ENCODE measurements at places on chromosomes 16 and 17. TPM values are rescaled to one million over a fixed set of nuclear protein-coding genes. Genes with fewer than 3 reads are reported as not detected.

The PYDC1 gene
- not detected for total RNA-seq

The LRRC37A3 gene
- 4.5 TPM for total RNA-seq

The KCNH6 gene
- 0.28 TPM for total RNA-seq

The SULT1A1 gene
- total RNA-seq = 1.6 TPM

The MTSS2 gene
- 9.1 TPM for total RNA-seq

The KRT15 gene
- total RNA-seq = 3.6 TPM

The GNG13 gene
- not detected for total RNA-seq

The SP6 gene
- under 0.01 TPM for total RNA-seq

The SDF2 gene
- 81.7 TPM for total RNA-seq

DNA sequence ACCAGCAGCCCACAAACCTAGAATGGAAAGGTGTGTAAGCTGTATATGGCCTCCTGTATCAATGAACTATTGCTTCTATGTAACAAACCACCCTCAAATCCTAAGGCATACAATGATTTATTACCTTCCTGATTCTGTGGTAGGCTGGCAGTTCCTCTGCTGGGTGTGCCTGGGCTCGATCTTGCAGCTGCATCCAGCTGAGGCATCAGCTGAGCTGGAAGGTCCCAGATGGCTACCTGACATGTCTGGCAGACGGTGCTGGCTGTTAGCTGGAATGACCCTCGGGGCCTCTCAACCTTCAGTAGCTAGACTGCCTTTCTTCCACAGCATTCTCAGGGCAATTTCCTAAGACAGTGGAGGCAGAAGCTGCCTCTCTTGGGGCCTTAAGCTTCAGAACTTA is 152.7 kb downstream of the RAB11FIP4 start:
- DNase-seq = no peak

- DNase-seq = peak; percentile 28
Measured at GRCh38 chr17:74957935-74958740, 14.4 kb downstream of the HID1 start.

- peak; percentile 39 for DNase-seq
Measured at GRCh38 chr16:15765880-15766279, 90.9 kb downstream of the MYH11 start.

GRCh38 chr17:2421315-2422147 is 20.7 kb upstream of the MNT start:
- DNase-seq = peak; percentile 50

DNA sequence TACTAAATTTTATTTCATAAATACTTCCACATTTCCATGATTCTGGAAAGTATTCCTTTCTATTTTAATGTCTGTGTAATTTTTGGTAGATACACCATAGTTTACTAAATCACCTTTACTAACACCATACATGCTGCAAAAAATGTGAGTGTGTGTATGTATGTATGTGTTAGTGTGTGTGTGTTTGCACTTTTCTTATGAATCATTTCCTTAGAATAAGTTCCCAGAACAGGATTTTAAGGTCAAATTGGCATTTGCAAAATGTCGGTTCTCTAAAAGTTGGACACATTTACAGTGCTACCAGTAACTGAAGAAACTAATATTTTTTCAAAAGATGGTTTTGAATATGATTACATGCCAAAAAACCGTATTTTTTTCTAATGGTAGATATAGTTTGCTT is 137.1 kb downstream of the CYB561 start:
- peak; percentile 45 for DNase-seq

GRCh38 chr17:53659181-53659580 is 163.5 kb upstream of the KIF2B start:
- no peak for DNase-seq

- DNase-seq = no peak
Measured at GRCh38 chr16:84045001-84045817, 2.6 kb upstream of the SLC38A8 start.

GRCh38 chr16:2087748-2088631 is 40.2 kb downstream of the TSC2 start:
- no peak for DNase-seq

- peak; percentile 97 for DNase-seq
Measured at GRCh38 chr17:45320931-45321461, 4.2 kb upstream of the MAP3K14 start.

- DNase-seq = no peak
Measured at GRCh38 chr16:78903843-78904242, 696.7 kb downstream of the MAF start.

- no peak for DNase-seq
Measured at GRCh38 chr16:48619979-48620378, 10.0 kb upstream of the N4BP1 start.

DNA sequence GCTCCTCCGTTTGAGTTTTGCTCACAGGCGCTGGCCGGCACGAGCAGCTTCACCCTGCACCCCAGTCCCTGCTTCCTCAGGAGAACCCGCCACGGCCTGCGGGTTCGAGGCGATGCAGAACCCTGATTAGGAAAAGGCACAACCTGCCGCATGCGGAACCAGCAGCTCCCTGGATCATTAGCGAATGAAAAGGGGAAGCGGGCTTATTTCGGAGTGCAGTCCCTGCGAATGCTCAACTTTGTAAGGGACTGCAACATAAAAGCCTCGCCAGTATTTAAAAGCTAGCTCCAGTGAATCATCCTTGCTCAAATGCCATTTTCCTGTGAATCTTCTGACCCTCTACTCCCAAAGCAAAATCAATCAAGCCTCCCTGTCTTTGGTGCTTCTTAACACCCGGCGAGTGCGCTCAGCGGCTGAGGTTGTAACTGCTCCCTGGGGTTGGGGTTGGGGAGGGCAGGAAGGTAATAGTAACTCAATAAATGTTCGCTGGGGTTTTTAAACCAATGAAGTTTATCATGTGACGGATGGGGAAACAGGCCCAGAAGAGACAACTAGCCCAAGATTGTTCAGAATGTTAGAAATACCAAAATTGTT is 678 bp upstream of the AKAP10 start:
- no peak for DNase-seq

DNA sequence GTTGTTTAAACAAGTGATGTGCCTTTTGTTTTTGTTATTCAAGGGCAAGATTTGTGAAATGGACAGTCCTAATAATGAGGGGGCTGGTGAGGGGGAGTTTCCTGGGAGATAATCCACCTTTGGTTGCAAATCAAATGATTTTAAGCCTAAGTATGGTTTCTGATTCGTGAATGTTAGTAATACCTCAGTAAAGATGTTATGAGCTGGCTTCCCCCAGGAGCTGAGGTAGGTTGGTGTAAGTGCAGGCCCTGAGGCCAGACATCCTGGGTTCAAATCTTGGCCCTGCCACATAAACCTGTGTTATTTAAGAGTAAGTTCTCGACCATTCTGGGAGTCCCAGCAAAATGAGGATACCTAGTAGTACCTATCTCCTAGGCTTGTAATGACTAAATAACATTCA is 1.5 kb downstream of the SNX29 start:
- no peak for DNase-seq

GRCh38 chr16:81397058-81397878 is 47.3 kb upstream of the CMIP start:
- DNase-seq = no peak

DNA sequence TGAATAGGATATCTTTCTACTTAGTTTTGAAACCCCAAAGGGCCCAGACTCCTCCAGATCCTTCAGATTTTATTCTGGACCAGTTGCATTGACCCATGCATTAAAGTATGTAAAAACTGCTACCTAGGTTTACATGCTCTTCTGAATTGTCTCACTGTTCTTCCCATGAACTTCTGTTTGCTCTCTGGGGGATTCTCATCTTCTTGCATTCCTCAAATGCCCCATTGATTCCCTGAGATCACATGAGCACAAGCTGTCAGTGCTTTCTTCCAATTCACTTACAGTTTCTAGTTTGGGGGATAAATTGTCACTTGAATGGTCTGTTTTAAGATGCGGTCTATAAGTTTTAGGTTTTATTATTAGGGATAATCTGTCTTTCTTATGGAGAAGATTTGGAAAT is 188.9 kb upstream of the KIF2B start:
- DNase-seq = no peak

DNA sequence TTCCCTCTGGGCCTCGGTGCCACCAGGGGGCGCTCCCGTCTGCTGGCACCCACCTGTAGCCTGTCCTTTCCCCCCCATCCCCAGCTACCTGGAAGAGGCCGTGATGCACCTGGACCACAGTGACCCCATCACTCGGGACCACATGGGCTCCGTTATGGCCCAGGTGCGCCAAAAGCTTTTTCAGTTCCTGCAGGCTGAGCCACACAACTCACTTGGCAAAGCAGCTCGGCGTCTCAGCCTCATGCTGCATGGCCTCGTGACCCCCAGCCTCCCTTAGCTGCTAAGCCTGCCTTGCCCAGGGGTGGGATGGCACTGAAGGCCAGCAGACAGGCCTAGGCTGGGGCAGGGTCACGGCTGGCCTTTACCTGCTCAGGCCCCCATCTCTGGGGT is 818 bp upstream of the NRN1L start:
- peak; percentile 26 for DNase-seq

DNA sequence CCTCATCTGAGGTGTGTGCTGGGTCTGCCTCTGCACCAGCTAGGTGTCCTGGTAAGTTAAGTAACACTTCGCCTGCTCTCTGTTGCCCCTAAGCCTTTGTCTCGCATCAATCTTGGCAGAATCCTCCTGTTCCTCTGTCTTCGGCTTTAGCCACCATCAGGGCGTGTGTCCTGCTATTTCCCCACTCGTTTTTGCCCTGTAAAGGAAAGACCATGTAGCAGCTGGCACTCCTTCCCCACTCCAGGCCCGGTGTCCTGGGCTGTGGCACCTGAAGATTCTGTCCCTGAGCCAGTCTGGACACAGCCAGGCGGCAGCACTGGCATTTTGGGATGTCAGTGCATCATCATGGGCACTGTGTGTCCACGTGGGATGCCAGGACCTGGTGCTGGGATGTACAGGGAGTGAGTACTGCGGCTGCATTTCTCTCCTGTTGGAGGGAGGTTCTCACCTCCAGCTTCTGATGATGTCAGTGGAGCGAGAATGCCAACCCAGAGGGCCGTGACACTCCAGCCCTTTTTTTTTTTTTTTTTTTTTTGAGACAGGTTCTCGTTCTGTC is 26.2 kb upstream of the FOXK2 start:
- DNase-seq = no peak

DNA sequence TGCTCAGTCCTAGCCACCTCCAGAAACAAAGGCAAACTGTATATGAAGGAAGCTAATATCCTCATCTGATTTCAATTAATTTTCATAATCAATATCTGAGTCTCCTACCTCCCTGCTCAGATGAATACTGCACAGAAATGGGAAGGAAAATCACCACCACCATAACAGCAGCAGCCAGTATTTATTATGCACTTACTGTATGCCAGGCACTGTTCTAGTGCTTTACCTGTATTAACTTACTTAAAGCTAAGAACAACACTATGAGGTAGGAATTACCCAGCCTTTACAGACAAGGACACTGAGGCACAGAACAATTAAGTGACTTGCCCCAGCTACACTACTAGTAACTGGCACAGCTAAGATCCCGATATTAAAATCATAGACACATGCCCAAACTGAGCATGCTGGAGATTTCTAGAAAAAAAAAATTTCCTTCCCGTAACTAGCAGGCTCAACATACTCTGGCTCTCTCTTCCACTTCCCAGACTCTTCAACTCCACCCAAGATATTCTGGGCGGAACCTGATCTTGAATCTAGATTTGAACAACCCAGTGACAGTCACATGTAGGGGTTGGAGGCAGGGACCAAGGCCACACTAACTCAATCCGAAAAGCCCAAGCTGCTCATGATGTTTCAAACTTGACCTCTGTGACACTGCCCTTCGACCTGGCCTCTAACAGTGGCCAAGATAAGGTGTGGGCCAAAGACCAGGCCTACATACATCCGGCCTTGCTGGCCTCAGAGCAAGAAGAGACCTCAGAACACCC is 3.9 kb downstream of the TRIM25 start:
- no peak for DNase-seq

Data from IMR-90 (cell line).